ENCODE measurements at places on chromosomes 16 and 17.

GRCh38 chr17:14768923-14769322 is 468.0 kb downstream of the HS3ST3B1 start:
- DNase-seq = no peak

GRCh38 chr17:76151896-76152454 is 10.9 kb upstream of the FOXJ1 start:
- DNase-seq = no peak

GRCh38 chr17:48543107-48543853 is 1.6 kb downstream of the HOXB2 start:
- DNase-seq = no peak

DNA sequence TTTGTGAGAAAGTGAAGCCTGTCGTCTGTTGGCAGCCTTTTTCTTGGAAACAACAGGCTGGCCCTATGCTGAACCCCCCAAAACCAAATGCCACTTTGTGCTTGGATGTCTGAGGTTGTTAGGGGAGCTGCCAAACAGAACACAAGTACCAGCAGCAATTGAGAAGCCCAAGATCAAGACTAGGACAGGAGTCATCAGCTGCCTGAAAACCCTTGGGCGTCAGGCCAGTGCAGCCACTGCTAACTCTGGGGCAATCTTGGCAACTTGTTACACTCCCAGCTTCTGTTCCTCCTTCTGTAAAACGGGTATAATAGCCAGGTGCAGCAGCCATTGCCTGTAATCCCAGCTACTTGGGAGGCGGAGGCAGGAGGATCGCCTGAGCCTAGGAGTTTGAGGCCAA is 9.3 kb upstream of the LRRC59 start:
- no peak for DNase-seq

DNA sequence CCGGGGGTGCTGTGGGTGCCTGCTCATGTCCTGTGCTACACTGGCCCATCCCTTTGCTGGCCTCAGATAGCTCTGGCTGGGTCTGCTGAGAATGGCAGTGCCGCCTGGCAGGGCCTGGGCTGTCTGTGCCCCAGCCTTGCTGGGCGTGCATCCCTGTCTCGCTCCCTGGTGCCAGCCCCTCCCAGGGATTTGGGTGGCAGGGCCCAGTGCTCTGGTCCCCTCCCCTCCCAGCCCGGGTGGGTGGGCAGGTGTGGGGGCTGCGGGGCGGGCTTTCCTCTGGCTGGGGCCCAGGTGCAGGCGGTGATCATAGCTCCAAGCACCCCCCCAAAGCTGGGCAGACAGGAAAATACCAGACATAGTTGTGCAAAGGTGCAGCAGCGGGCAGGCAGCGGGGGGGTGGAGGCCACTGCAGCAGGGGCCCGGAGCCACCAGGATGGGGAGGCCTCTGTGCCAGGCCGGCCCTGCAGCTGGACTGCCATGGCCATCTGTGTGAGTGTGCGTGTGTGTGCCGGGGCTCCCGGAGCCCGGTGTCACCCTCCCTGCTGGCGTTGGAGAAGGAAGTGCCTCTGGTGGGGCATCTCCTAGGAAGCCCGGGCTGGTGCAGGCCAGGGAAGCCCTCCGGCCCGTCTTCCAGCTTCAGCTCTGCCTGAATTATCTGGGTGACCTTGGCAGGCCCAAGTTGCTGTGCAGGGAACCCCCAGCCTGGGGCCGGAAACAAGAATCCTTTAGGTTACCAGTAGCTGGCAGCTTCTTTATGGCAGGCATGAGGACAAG is 7.4 kb downstream of the GLIS2 start:
- no peak for DNase-seq

DNA sequence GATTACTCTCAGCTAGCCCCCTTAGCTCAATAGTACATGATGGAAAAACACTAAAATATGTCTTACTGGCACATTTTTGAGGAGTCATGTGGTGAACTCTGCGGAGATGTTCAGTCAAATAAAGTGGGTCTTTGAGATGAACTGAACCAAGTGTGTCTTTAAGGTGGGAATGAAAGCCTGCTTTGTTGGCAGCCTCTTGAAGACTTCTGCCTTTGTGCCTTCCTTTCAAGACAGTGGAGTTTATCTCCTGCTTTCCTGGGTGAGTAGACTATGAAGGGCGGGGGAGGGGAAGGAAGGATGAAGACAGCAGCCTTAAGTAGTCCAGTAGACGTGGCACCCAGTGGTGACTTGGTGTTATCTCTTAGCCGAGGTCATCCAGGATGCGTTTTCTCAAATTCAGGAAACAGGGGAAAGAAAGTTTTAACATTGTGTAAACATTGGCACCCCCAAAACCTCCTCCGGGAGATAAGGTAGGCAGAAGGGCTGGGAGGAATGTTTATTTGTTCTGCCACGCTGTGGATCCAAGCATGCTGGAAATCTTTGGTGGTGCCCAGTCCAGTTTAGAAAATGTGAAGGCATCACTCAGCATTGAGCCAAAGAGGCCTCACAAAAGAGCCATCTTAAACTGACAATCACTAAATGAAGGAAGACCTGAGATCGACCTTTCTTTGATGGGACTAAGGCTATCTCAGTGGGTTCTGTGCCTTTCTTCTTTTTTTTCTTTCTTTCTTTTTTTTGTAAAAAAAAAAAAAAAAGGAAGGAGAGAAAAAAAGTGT is 220.6 kb downstream of the FTO start:
- DNase-seq = no peak

- no peak for DNase-seq
These were observed 18.0 kb upstream of the HOXB9 start for GRCh38 chr17:48644159-48644558.
